Naive B cell (primary cell): ENCODE measurements at places on chromosomes 6 and 20.
A peak's percentile ranks its signal among the peaks of the same experiment; 100 is the strongest.

DNA sequence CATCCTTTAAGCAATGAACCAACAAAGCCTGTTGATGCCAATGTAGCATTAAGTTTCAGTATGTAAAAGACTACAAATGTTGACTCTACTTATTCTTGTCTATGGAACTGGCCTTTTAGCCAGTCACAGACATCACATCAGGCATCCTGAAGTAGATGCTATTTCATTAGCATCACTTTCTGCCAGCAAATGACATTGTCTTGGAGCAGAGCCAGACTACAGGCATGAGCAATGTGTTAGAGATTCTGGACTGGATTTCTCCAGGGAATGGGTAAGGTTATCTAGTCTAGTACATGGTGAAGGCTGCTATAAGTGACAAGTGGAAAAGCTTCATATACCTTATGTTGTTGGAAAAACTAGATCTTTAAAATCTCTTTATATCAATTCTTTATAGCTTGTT is 142.9 kb downstream of the ADGRB3 start:
- H3K27ac ChIP-seq, result no peak overlapping the region
- no peak overlapping the region for H3K4me3 ChIP-seq
- DNase-seq, result no peak
- no peaks in the 10 kb centered on the region for H3K36me3 ChIP-seq
- no peaks in the 10 kb centered on the region for H3K27me3 ChIP-seq

- DNase-seq, result no peak
- H3K27me3 ChIP-seq, result no peaks in the 10 kb centered on the region
- H3K27ac ChIP-seq, result no peak overlapping the region
Measured at GRCh38 chr6:16633465-16633864, 127.8 kb downstream of the ATXN1 start.

- no peak overlapping the region for H3K4me3 ChIP-seq
- H3K36me3 ChIP-seq, result no peaks in the 10 kb centered on the region
- DNase-seq, result no peak
- H3K27me3 ChIP-seq, result no peaks in the 10 kb centered on the region
Measured at GRCh38 chr6:139369068-139369467, 5.4 kb downstream of the CITED2 start.

- DNase-seq, result no peak
- H3K27ac ChIP-seq, result no peak overlapping the region
Measured at GRCh38 chr6:144417681-144418080, 132.5 kb downstream of the UTRN start.

- H3K27me3 ChIP-seq, result no peaks in the 10 kb centered on the region
- no peak overlapping the region for H3K27ac ChIP-seq
- H3K36me3 ChIP-seq, result peaks cover 8% of the 10 kb centered on the region
Measured at GRCh38 chr6:111748231-111748647, 125.0 kb downstream of the FYN start.

DNA sequence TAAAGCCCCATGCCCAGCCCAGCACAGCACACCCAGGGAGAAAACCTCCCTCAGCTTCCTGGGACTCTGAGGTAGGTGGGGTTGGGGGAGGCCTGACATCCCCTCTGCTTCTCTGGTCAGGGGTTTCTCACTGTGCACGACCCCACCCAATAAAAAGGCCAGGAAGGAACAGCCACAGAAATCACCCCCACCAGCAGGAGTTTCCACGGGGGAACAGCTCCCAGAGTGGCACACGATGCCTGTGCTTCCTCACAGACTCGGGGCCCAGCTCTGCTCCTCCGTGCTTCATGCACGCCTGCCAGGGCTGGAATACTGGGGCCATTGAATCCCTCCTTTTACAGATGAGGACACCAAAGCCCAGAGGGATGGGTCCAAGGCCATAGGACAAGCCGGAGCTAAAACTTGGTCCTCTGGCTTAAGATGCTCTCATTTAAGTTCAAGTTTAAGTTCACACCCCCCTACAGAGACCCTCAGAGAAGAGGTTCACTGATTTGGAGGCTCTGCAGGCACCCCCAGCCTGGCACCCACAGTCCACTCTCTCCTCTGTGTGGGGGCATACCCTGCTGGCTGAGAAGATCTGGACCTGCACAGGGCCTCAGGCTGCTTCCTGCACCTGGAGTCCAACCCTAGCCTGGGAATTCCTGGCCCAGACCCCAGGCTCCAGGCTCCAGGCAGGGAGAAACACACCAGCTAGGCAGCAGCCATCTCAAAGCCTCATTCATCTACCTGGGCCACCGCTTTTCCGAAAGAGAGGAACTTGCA is 14.3 kb downstream of the ACSS1 start:
- peaks cover 67% of the 10 kb centered on the region for H3K4me1 ChIP-seq
- peak overlapping the region; percentile 66 for H3K4me3 ChIP-seq
- no peaks in the 10 kb centered on the region for H3K36me3 ChIP-seq
- peak overlapping the region; percentile 86 for H3K27ac ChIP-seq
- no peaks in the 10 kb centered on the region for H3K27me3 ChIP-seq
- no peak for DNase-seq

- H3K36me3 ChIP-seq, result no peaks in the 10 kb centered on the region
- H3K4me3 ChIP-seq, result peak overlapping the region; percentile 83
- peak; percentile 56 for DNase-seq
- H3K27ac ChIP-seq, result peak overlapping the region; percentile 99
Measured at GRCh38 chr6:137102050-137102848, 57.5 kb upstream of the IL20RA start.

DNA sequence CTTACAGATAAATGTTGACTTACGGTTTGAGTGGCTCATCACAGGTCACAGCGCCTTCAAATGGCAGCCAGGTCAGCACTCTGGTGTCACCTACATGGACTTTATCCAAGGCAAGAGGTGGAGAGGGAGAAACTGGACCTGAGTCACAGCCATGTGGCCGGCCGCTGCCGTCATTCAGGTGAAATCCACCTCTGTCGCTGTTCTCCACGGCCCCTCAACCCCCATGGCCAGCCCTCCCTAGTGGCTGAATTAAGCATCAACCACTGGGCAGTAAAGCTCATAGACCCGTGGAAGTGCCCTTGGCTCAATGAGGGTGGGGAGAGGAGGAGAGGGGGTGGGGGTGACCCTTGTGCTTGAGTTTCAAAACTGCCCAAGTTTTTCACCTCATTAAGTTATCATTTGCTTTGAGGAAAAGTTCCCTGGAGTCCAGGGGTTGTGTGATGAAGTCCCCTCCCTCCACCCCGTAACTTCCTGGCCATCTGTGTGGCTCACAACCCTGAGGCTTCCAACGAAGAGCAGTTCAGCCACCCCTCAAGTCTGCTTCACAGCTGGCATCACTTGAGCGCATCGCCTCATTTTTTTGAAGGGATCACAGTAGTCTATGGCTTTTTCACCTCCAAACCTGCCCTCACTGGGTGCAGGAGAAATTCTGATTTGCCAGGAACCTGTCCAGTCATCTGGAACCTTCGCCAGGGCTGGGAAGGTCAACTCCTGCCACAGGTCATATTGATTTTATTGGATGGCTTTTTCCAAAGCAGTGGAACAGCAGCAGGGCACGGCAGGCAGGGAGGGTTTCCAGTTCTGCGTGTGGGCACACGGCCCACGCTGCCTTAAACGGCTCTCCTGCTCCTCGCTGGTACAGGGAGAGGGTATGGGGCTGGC is 43.5 kb upstream of the APCDD1L start:
- peaks cover 31% of the 10 kb centered on the region for H3K27me3 ChIP-seq
- DNase-seq, result no peak
- H3K4me1 ChIP-seq, result no peaks in the 10 kb centered on the region
- peaks cover 2% of the 10 kb centered on the region for H3K36me3 ChIP-seq
- no peak overlapping the region for H3K4me3 ChIP-seq
- H3K27ac ChIP-seq, result no peak overlapping the region

DNA sequence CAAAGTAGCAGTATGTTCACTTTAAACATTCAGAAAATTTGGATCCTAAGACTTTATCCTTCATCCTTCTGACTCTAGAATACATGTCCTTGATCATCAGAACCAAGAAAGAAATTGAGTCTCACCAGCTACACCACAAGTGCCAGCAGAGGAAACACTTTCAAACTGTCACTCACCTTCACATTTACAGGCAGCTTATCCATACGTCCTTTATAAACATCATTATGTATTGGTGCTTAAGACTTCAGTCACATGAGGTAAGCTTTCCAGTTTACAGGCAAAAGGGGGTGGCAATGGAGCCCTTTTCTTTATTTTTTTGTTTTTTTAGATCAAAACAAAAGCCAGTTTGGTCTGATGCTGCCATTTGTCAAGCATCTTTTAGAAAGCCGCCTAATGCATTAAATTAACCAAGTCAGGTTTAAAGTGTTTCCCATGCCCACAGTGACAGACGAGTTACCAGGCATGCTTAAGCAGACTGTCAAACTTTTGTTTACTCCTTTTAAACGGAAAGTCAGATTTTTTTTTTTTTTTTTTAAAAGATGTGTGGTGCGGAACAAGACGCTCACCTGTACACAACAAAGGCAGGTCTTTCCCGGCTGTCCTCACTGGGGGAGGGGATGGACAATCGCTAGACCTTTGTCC is 952 bp upstream of the BRPF3 start:
- no peak for DNase-seq
- peaks cover 25% of the 10 kb centered on the region for H3K4me1 ChIP-seq
- peak overlapping the region; percentile 82 for H3K27ac ChIP-seq
- H3K27me3 ChIP-seq, result no peaks in the 10 kb centered on the region
- peaks cover 12% of the 10 kb centered on the region for H3K36me3 ChIP-seq
- peak overlapping the region; percentile 91 for H3K4me3 ChIP-seq

DNA sequence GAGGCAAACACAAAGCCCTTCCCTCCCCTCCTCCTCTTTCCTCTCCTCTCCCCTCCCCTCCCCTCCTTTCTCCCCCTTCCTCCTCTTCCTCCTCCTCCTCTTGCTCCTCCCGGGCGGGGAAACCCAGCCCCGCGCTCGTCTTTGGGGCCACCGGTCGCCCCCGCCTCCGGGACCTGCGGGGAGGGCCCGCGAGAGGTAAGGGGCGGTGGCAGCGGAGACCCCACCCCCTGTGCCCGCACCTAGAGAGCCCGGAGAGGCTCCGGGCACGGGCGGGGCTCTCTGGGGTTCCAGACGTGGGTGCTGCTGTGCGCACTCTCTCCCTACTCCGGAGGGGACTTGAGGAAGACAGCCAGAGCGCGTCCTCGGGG is at the start of gene RIN2:
Gene RIN2, plus strand, starts transcription at position 126 of the 368 bp plus-strand sequence. CDS start 131,344 bp downstream, outside the sequence.
- DNase-seq, result peak; percentile 12
- peaks cover 59% of the 10 kb centered on the region for H3K27me3 ChIP-seq
- H3K4me3 ChIP-seq, result peak within 1 kb of the TSS; percentile 92
